ENCODE measurements at places on chromosomes 4 and X.

GRCh38 chr4:84971319-84971932, 4.9 kb upstream of the WDFY3 start:
- DNase-seq, result peak; percentile 63

GRCh38 chr4:24372881-24373280, 211.5 kb downstream of the DHX15 start:
- no peak for DNase-seq

DNA sequence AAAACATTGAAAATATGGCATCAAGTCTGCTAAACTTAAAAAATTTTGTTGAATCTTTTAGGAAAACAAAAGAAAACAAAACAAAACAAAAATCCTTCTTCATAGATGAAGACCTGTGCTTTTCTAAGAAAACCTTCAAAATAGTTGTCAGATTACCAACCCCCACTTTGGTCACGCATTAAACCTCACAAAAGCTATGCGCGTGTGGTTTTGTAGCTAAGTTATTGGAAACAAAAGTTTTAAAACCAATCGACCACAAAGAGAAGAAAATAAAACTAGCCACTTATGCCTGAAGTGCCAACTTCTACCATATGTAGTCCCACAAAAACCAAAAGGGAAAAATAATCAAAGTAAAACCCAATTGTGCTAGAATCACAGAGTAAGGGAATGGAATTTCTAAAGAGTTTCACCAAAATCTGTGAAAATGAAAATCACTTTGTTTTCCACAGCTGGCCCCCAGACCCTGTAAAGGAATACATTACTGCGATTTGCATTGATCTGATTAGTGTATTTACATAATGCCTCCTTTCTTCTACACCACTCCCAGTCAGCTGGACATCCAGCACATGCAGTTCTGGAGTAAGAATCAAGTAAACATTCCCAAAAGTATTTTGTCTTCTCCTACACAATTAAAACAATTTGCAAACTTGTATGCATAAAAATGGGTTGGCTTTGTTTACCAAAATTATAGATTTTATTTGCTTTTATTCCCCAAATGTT, 330.1 kb upstream of the DKK2 start:
- no peak for DNase-seq

DNA sequence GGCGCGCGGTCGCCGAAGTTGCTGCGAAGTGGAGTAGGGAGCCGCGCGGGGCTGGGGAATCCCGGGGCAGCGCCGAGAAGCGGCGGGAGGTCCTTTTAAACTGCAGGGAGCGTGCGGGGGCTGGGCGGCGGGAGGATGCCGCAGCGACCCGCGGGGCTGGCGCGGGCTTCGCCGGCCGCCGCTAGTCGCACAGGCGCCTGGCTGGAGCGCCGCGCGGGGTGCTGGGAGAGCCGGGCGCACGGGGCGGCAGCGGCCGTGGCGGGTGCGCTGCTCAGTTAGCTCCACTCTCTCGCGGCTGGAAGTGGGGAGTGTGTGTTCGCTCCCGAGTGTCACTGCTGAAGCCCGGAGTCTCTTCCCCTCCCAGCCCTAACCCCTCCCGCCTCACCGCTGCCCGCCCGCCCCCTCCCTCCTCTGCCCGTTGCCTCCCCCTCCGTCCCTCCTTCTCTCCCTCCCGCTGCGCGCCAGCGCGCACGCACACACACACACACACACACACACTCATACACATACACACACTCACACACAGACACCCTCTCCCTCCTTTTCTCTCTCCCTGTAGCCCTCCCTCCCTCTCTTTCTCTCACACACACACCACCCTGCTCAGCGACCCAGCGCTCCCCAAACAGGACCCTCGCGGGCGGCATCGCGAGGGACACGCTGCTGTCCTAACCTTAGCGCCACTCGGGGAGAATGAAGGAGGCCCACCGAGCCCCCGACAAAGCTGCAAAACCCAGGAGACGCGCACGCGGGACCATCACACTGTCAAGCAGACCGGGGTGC, at the start of gene NDNF:
Gene NDNF, minus strand, starts transcription at position 312 of the 780 bp plus-strand sequence. CDS start 26,698 bp downstream, outside the sequence.
- DNase-seq, result no peak

GRCh38 chrX:38636949-38637819, 75.8 kb downstream of the TSPAN7 start:
- no peak for DNase-seq

- DNase-seq, result no peak
Observed at GRCh38 chr4:70868778-70869177, 29.1 kb upstream of the GRSF1 start.

- DNase-seq, result no peak
Observed at GRCh38 chrX:41858161-41858775, 65.1 kb downstream of the CASK start.

- DNase-seq, result no peak
Observed at GRCh38 chr4:39053983-39054382, 8.0 kb upstream of the KLHL5 start.

DNA sequence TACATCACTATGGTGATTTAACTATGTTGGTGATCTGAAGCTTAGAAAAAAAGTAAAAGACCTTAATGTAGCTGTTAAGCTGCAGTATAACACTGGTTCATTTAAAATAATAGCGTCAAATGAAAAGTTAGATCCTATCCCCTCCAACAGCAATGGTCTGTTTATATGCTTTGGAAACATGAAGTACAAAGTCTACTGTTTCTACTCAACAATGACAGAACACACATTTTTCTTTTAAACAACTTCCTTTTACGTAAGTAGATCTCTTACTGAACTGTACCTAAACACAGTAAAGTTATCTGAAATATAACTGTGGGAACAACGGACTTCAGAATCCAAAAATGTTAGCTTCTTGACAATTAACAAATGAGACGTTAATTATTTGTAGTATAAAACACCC, 35.3 kb downstream of the BOD1L1 start:
- no peak for DNase-seq

All from fibroblast of the conjunctiva (primary cell).